Activated CD4-positive, alpha-beta T cell treated with anti-CD3 and anti-CD28 coated beads for 36 hours (primary cell): ENCODE measurements at places on chromosomes 4 and X.

DNA sequence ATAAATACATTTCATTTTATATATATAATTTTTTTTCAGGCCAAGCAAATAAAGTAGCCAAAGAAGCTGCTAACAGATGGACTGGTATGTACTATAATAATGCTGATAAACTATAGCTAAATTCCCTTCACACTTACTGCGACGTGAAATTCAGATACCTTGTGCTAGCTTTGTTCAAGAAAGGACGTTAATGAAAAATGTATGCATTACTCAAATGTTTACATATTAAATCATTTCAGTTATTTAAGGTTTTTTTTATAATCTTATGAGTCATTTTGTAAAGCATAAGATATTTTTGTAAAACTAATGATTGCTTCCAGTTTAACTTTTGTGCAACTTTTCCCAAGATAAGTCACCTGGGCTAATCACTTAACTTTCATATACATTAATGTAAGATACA, 57.2 kb upstream of the TMEM131L start:
- no peak for DNase-seq

DNA sequence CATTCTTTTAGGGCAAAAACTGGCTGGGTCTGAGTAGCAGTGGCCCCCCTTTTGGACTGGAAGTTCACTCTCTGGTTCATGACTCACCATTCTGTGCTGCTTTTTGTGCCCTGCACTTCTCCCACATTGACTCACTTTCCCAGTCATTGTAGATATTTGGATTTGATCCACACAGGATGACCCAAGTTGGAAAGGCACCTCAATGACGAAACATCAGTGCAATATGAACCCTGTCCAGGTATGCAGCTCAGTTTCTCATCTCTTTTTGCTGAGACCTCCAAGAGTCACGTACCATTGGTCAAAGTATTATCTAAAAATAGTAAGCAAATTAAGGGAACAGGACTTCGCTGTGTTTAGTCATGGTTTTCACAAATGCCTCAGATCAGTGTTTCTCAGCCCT, 92.7 kb downstream of the CBLL2 start:
- no peak for DNase-seq

DNA sequence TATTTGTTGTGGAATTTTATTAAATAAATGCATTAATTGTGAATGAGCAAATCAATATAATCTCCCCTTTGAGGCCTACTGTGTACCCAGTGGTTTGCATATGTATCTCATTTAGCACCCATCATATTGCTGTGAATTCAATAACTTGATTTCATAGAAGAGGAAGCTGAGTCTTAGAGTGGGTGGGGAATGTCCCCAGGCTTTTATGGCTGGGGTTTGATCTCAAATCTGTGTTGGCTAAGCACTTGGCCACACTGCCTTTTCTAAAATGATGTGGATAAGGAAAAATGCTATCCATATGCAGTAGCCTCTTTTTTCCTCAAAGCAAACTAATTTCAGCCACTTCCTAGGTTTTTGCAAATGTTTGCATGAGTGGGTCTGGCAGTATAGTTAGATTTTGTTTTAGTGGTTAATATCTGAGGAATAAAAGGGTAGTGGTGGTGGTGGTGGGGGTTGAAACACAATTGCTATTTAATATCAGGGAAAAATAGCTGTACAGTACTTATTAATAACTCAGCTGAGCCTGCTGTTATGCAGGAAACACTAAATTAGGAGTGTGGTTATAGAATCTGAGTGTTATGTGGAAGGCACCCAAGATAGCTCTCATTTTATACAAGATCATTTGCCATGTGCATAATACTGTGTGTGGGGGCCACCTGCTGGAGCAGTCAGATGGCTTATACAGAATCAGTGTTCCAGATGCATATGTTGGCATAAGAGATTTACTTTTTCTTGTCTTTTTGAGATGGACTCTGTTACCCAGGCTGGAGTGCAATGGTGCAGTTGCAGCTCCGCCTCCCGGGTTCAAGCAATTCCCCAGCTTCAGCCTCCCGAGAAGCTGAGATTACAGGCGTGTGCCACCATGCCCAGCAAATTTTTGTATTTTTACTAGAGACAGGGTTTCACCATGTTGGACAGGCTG, 108.0 kb downstream of the TMEM131L start:
- peak; percentile 77 for DNase-seq

DNA sequence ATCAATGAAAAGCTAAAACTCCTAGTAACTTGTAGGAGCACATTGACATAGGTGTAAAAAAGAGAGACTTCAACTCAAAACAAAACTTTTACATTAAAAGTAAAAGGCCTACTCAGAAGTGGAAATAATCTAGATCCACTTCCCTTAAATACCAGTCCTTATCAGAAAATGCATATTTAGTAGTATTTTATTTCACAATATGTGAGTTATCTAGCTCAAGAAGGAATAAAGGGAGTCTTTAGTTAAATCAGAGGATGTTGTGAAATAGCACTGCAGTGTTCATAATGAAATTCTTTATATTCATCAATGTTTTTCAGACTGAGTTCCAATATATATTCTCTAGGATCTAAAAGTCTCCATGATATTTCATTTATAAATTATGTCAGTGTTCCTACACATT, 715.0 kb downstream of the GRID2 start:
- no peak for DNase-seq

GRCh38 chrX:2767631-2768455, 16.0 kb downstream of the XG start:
- no peak for DNase-seq

- DNase-seq, result no peak
Observed at GRCh38 chr4:140174543-140174942, 20.6 kb upstream of the MAML3 start.
